ENCODE measurements at places on chromosomes 5 and 9.

- DNase-seq = no peak
These were observed 24.4 kb upstream of the TGFBI start for GRCh38 chr5:136004436-136004835.

- DNase-seq = no peak
These were observed 9.1 kb downstream of the PDCL start for GRCh38 chr9:122819326-122819725.

GRCh38 chr9:107260437-107261081 lies 22.5 kb upstream of the RAD23B start:
- DNase-seq = no peak

GRCh38 chr5:114957384-114957783 lies 212.3 kb downstream of the TRIM36 start:
- no peak for DNase-seq

DNA sequence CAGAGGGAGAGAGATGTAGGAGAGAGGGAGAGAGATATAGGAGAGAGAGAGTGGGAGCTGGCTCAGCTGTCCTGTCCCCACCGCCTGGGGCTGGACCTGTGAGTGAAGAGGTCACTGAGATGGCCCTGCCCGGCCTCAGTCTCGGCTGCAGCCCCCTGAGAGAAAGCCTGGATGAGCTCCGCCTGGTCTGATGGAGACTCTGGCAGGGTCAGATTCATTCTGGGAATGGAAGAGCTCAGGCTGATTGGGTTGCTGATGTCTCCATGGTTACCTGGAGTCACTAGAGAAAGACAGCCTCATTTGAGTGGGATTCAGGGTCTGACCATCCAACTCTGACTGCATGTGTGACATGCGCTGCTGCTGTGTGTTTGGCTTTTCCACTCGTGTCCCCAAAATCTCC lies 27.1 kb upstream of the SEMA4D start:
- no peak for DNase-seq

GRCh38 chr5:160604484-160604883 lies 182.8 kb downstream of the PTTG1 start:
- DNase-seq = no peak

DNA sequence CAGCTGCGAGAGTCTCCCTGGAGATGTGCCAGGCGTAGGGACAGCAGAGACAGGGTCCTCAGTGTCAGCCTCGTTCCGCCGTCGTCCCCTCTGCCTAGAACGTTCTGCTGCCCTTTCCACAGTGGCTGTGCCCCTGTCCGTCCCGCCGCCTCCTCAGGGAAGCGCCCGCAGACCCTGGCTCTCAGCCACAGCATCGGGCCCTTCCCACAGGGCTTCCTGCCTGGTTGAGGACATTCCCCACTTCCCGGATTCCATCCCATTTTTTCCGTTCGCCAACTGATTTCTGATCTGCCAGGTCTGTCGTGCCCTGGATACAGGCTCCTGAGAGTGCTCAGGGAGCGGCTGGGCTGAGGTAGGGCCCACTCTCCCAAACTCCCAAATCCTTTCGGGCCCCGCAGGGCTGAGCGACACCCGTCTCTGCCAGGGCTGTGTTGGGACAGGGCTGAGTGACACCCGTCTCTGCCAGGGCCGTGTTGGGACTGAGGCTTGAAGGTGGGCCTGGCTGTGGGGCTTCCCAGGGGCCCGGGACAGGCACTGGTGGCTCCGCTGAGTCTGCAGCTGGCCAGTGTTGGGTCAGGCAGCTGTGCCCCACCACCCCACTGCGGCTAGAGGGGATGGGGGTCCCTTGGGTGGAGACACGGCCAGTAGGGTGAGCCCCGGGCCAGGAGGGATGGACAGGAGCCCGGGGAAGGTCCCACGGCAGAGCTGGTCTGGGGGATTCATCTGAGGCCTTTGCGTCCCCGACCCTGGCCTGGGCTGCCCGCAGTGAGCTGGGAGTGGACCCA lies 15.9 kb downstream of the DNLZ start:
- DNase-seq = no peak
